Pericardium fibroblast (primary cell): ENCODE measurements at places on chromosomes 3 and 15. TPM values are rescaled to one million over a fixed set of nuclear protein-coding genes. Genes with fewer than 3 reads are reported as not detected.

Gene SLC26A6
- total RNA-seq, result 18.0 and 29.3 TPM in 2 replicates

Gene FAM227B
- 2.5 and 3.7 TPM in 2 replicates for total RNA-seq

Gene TM4SF18
- under 0.01 and 7.1 TPM in 2 replicates for total RNA-seq

Gene IREB2
- total RNA-seq, result 13.8 and 20.7 TPM in 2 replicates

Gene GATA2
- 1.5 and 4.4 TPM in 2 replicates for total RNA-seq

Gene STAC
- total RNA-seq, result 2.1 and 3.2 TPM in 2 replicates
